ENCODE measurements at places on chromosomes 16 and 17.
A peak's percentile ranks its signal among the peaks of the same experiment; 100 is the strongest.

GRCh38 chr17:82528484-82529265 lies 9.1 kb downstream of the FOXK2 start:
- no peak for DNase-seq

DNA sequence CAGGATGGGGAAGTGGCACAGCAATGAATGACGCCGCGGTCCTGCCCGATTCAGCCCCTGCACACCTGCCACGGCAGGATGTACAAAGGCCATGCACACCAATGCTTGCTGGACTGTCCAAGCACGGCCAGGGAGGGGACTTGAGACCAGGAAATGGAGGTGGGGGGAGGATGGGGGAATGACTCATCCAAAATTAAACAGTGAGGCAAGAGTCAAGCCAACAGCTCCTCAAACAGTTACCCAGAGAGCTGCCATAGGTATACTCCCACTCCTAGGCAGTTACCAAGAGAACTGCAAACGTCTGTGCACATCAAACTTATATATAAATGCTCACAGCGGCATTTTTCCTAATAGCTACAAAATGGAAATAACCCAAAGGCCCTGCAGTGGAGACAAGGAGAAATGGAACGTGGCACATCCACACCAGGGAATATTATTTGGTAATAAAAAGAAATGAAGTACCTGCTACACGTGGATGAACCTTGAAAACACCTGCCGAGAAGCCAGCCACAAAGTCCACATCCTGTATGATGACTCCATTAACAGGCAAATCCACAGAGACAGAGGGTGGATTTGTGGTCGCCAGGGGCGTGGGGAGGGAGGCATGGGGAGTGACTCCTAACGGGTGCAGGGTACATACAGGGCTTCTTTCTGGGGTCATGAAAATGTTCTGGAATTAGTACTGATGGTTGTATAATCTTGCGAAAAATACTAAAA lies 54.1 kb downstream of the VAC14 start:
- no peak for DNase-seq

- DNase-seq: no peak
These were observed 95.7 kb downstream of the CACNG1 start for GRCh38 chr17:67139784-67140665.

GRCh38 chr16:30565526-30565925 lies 6.0 kb downstream of the ZNF688 start:
- DNase-seq: no peak

DNA sequence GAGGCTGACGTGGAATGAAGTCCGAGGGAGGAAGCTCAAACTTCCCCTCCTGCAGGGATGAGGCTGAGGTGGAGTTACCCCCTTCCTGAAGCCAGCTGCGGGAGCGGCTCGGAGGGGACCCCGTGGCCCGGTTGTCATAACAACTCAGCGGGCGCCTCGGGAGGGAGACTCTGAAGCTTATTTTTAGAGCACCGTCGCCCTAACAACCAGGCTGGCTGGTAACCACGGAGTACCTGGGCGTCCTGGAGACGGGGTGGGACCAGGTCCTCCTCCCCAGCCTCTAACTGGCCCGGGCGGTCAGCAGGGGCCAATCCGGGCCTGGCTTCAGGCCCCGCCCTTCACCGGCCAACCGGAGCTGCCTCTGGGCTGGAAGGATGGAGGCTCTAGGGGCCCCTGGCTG lies 27.7 kb downstream of the NECAB2 start:
- no peak for DNase-seq

GRCh38 chr17:69575346-69575761 lies 160.9 kb downstream of the MAP2K6 start:
- DNase-seq: no peak

- no peak for DNase-seq
These were observed 18.2 kb downstream of the PGS1 start for GRCh38 chr17:78396441-78397337.

DNA sequence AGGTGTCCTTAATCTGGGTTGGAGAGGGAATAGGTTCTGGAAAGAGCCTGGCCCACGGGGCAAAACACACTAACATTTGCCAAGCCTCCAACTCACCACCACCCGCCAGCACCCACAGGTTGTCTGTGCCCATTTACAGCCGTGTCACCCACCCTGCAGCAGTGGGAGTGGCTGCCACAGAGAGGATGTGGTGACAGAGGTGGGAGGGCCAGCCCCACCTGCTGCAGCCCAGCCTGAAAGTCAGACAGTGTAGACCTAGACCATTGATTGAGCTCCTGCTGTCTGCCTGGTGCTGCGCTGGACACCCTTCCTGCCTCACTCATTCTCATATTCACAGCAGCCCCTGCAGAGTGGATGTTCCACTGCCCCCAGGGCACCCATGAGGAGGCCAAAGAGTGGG lies 44.7 kb downstream of the IL21R start:
- peak; percentile 72 for DNase-seq

- DNase-seq: no peak
These were observed 29.5 kb downstream of the DRC3 start for GRCh38 chr17:18002171-18002570.

- DNase-seq: peak; percentile 4
These were observed 10.7 kb upstream of the ZNF19 start for GRCh38 chr16:71499775-71500364.

GRCh38 chr17:66493283-66494019 lies 191.0 kb downstream of the PRKCA start:
- no peak for DNase-seq

- no peak for DNase-seq
These were observed 40.8 kb upstream of the TAOK1 start for GRCh38 chr17:29349409-29349808.
